ENCODE measurements at places on chromosomes 1 and 21.
A peak's percentile ranks its signal among the peaks of the same experiment; 100 is the strongest.

DNA sequence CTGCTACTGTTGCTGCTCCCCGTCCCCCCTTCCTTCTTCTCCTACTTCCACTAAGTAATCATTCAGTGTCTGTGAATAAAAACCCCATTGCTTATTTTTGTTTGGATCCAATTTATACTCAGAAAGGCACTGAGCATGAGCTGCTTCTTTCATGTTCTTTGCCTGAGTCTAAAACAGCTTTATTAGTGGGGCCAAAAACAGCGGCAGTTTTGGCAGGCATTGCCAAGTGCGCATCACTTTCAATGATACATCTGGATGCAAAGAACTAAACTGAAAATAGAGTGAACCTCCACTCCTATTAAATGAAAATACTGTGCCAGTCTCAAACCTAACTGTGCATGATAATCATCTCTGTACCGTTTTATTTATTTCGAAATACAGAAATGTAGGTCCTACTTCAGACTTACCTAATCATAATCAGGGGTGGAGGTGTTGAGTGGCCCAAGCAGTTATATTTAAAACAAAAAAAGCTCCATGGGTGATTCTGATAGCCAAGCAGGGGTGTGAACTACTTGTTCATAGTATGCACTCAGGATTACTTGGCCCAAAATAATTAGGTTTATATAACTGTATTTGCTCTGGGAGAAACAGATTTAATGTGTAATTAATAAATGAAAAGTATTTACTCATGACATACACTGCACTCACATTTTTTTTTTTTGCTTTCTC is 48.4 kb downstream of the NEK7 start:
- DNase-seq, result no peak

GRCh38 chr1:51215169-51215568 is 20.9 kb upstream of the RNF11 start:
- no peak for DNase-seq

DNA sequence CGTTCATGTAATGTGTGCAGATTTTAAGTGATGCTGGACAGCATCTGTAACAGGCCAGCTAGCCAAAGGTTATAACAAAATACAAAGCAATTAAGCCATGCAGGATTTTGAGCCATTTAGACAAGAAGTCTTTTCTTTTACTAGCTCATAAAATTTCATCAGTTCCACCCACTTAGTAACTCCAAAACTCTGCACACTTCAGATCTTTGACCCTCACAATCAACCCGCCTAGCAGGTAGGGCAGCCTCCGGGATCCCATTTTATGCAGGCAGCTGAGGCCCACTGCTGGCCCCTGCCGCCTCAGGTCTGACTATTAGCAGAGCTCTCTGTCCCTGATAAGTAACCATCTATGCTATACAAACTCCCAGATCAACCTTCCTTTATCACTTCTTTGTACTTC is 9.2 kb downstream of the LBR start:
- DNase-seq, result no peak

DNA sequence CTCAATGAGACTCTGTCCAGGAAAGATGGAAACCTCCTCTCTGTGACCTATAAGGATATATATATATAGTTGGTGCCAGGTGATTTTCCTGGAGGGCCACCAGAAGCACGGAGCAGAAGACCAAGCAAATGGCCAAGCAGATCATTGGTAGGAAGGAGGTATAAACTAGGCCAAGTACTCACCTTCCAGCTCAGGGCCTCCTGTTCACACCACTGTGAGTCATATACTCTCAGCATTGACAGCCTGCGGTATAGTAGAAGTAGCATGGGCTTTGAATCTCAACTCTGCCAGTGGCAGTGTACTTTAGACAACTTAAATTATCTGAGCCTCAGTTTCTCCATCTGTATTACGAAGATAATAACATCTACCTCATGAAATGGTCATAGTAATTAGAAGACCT is 15.4 kb downstream of the IL12RB2 start:
- no peak for DNase-seq

DNA sequence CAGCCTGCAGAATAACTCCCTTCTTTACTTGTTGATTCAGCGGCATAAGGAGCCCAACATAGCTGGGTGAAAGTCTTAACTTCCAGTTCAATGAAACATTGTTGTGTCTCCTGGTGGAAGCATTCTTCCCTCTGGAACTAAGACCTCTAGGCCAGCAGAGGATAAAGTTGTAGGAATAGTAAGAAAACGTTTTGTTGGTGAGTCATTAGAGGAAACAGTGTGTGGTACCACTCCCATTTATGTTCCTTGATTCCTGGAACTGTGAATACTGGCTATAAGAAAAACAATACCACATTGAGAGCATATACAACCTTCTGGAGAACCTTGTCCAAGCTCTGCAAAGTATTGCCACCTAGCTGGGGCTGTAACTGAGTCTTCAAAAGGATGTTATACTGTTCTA is 737.4 kb upstream of the ZP4 start:
- DNase-seq, result no peak

DNA sequence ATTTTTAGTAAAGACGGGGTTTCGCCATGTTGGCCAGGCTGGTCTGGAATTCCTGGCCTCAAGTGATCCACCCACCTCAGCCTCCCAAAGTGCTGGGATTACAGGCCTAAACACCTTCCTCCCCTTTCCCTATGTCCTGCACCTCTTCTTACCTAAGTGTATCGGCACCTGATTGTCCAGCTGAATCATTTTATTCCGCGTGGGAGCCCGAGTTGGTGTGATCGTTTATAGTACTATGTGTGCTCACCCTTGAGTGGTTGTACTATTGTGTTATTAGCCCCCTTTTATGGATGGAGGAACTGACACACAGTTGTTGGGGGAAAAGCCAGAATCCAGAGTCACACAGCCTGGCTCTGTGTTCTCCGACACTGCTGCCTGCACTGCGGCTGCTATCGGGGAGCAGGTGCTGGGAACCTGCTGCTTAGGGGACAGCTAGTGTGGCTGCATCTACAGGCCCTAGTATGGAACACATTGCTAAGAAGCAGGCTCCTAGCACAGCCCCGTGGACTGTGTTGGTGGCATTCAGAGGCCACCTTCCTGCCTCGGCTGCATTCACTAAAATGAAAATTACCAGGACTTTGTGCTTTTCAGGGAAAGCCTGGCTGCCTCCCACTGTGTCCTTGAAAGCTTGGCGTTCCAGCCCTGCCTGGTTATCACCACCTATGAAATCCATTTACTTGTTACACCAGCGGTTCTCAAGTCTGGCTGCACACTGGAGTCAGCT is 21.6 kb downstream of the ENO1 start:
- no peak for DNase-seq

DNA sequence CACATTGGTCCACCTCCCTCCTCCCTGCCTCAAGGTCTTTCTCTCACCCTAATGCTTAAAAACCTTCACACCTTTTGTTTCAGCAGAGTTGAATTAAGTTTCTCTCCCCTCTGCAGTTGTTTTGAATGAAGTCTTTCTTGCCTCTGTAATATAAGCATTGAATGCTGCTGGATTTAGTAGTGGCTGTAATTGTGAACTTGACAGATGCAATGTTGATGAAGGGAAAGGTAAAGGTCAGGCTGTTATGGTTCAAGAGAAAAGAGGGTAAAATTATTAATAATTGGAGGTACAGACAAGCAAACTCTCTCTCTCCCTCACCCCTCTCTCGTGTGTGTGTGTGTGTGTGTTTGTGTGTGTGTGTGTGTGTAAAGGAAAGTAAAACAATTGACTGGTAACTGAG is 509.8 kb downstream of the AMY1C start:
- DNase-seq, result no peak

DNA sequence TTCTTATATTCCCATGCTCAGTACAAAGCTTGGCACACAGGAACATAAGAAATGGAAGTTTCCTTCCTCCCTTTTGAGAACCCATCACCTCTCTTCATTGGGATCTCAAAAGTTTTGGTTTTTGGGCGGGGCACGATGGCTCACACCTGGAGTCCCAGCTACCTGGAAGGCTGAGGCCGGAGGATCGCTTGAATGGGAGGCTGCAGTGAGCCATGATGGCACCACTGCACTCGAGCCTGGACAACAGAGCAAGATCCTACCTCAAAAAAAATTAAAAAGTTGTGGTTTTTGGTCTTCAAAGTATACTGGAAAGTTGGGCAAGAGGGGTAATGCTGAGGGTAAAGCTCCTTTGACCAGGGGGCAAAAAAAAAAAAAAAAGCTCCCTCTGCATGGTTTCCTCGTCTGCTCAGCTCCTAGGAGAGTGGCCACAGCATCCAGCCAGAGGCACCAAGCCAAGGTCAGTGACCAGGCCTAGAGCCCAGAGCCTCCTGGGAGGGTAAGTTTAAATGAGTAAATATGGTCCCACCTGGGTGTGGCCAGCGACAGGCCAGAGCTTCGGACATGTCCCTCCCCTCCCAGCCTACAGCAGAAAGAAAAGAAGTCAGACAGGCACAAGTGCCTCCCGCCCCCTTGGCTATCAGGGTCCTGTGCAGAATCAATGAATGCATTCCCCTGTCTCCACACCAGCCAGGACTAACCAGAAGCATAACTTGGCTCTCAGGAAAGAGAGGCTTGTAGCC is 5.0 kb downstream of the MEF2D start:
- no peak for DNase-seq

DNA sequence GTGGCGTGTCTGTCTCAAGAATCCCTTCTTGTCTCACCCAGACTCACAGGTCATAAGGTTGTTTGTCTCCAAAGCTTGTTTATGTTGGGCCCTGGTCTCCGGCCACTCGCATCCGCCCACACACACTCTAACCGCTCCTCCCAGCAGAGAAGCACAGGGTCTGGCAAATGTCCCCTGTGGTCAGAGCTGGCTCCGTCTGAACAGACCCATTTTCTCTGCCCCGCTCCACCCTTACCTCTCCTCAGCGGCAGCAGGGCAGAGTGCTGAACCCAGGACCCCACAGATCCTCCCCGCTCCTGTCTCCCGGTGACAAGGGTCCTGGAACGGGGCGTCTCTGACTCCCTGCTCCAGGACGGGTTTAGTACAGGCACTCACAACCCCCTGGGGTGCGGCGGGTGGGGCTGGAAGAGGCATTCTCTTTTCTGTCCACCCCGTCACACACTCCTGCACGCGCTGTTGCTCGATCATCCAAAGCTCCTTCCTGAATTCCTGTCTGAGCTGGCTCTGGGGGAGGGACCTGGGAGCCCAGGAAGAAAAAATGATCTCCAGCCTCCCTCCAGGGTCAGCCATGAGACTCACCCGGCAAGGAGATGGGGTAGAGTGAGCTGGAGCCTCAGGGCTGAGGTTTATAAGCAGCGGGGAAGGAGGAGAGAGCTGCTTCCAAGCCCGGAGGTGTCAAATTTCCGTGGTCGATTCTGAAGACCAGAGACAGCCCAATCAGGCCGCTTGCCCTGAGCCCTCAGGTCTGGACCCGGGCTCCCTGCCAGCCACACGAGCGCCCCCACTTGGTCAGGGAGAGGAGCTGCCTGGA is at the start of gene S100A13:
TSS of gene S100A13 (minus strand) at position 602 of the 811 bp plus-strand sequence. CDS start 1,033 bp downstream, outside the sequence.
- DNase-seq, result peak; percentile 60

- DNase-seq, result peak; percentile 21
Measured at GRCh38 chr1:233613252-233614172, at the start of gene KCNK1. Gene KCNK1 (plus strand): TSS chr1:233614106. CDS start chr1:233614172, 66 bp downstream.

GRCh38 chr1:160743266-160743665 is 4.2 kb downstream of the SLAMF7 start:
- no peak for DNase-seq

DNA sequence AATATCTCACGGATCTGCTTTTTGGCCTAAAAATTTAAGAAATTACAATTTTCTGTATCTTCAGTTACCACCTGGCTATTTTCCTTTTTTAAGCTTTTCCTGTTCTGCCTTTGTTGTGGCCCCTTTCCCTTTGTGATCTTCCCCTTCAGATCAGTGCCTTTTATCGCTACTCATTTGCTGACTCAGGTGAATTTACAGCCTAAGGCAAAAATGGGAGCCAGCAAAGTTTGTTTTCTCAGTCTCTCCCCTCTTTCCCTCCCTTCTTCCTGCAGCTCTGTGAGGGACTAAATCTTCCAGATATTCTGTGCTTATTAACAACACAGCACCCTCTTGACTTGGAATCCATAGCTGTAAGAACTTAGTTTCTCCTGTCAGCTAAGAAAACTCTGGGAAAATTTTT is 5.3 kb upstream of the PRRC2C start:
- DNase-seq, result no peak

DNA sequence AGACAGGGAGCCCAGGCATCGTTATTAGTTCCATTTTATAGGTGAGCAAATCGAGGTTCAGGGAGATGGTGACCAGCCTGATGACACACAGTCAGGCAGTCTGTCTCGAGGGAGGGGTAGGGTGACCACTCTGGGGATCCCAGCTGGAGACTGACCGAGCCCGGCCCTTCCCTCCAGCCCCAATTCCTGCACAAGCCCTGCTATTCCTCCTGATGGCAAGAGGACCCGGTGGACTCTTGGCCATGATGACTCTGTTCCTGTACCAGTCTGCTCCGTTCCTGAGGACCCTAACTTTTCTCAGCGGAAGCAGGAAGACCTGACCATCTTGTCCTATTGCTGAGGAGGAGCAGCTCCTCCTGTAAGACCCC is 391 bp downstream of the AGT start:
- DNase-seq, result no peak

- no peak for DNase-seq
Measured at GRCh38 chr1:110089561-110090275, 19.2 kb upstream of the ALX3 start.

GRCh38 chr1:40982721-40983120 is 3.2 kb downstream of the CTPS1 start:
- no peak for DNase-seq

- no peak for DNase-seq
Measured at GRCh38 chr1:34617321-34618118, 137.3 kb upstream of the GJB5 start.

- DNase-seq, result no peak
Measured at GRCh38 chr1:94993931-94994645, 67.2 kb upstream of the CNN3 start.

- DNase-seq, result no peak
Measured at GRCh38 chr21:36384885-36385232, 333 bp upstream of the CHAF1B start.

GRCh38 chr1:86616871-86617270 is 70.0 kb downstream of the CLCA4 start:
- DNase-seq, result no peak

GRCh38 chr1:240499012-240499411 is 112.9 kb downstream of the GREM2 start:
- DNase-seq, result no peak

GRCh38 chr1:15618077-15618654 is 908 bp downstream of the DDI2 start:
- DNase-seq, result no peak

DNA sequence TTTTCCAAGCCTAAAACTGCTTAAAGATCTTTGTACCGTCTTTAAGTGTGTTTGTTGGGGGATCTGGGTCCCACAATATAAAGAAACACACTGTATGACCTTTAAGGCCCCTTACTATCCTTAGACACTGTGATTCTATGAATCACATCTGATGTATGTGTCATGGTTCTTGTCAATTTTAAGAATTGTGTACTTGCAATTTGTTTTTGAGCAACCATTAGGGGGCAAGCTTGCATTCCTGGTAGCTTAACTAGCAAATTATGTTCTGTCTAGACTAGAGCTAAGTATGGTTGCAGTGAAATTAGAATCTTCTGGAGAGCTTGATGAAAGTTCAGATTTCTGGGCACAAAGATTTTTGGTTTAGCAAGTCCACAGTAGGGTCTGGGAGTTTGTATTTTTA is 219.5 kb downstream of the TPR start:
- DNase-seq, result no peak

- no peak for DNase-seq
Measured at GRCh38 chr1:25715888-25716287, 84.1 kb upstream of the SELENON start.

Measured in substantia nigra (tissue), 51 donors.